Hepatic stellate cell (primary cell): ENCODE measurements at places on chromosomes 6 and 20.

DNA sequence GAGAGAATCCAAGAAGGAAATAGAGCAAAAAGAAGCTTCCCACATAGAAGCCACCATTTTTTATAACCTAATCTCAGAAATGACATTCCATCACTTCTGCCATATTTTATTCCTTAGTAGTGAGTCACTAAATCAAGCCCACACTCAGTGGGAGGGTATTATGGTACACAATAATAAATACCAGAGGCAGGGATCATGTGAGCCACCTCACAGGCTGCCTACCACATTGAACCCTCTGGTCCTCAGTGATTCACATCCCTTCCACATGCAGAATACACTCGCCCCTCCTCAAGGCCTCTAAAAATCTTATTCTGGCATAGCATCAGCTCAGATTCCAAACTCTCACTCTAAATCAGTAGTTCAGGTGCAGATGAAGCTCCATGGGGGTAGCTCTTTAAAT lies 49.4 kb downstream of the TMC2 start:
- DNase-seq = peak; percentile 35

DNA sequence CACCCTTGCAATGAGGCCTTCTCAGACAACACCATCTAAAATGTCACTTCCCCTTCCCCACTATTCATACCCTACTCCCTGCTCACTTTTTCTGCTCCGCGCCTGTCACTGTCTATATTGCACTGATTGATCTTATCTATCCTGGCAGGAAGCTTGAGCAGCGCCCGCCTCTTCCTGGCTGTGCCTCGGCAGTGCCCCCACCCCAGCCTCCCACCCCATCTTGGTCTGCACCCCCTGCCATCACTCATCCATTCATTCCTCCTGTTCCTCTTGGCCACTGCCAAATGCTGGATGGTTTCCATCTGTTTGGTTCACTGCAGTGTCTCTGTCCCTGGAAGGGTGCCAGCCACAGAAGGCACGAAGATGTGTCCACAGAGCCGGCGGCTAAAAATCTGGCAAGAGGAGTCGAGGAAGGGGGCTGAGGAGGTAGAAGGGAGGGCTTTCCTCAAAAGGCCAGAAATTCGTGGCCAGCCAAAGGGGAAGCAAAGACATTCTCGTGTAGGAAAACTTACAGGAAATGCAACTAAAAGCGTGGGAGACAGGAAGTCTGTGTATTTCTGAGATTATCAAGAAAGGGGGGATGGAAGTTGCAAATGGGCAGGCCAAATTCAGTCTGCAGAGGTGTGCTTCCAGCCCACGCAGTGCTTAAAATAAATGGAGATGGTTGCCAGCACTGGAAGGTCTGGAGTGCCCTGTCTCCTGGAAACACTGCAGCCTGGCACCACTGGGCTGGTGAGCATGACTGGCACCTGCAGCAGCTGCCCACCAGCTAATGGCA lies 27.6 kb downstream of the SYNJ2 start:
- peak; percentile 56 for DNase-seq

GRCh38 chr6:97068211-97068610 lies 143.7 kb downstream of the KLHL32 start:
- no peak for DNase-seq

DNA sequence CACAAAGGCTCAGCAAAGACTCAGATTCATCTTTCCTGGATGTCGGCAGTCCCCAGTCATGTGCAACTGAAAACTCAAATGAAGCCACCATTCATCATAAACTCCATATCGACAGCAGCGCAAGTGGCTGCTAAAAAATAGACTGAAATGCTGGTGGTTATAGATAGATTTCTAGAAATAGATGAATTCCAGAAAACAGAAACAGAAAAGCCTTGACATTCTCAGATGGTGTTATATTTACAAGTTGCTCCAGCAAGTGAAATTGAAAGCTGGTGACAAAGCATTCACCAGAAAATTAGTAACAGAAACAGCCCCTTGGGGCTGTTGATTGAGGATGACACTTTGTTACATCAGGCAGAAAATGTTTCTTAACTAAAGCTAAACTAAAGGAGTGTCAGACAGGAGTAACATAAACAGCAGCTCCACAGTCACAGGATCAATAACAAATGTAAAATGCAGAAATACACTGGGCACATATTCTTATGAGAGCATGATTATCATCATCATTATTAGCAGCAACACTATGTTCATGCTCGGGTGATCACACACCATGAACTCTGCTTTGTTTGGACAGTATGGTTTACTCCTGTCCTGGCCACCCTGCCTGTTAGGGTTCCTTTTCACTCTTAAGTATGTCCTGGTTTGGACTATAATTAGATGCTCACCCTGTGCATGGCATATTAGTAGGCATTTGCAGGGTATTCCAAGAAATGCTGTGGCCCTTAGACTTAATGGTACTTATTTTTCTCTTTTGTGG lies 36.4 kb upstream of the SLC35F1 start:
- no peak for DNase-seq

GRCh38 chr20:33863440-33864323 lies 52.5 kb downstream of the CHMP4B start:
- no peak for DNase-seq

GRCh38 chr6:22727710-22728109 lies 158.3 kb downstream of the HDGFL1 start:
- DNase-seq = no peak

DNA sequence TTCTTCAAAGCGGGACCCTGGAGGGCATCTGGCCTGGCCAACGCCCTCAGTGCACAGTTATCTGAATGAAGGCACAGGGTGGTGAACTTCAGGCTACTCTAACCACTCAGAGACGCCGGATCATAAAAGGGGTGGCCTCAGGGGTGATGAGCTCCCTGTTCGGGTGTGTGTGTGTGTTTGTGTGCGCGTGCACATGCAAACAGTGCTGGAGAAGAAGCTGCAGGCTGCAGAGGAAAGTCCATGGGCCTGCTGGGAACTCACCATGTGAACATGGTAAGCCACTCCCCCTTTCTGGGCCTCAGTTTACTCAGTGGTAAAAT lies 42.0 kb downstream of the KIAA1755 start:
- DNase-seq = no peak

- DNase-seq = no peak
These were observed 24.9 kb upstream of the SASH1 start for GRCh38 chr6:148317739-148318138.

- DNase-seq = no peak
These were observed 149.8 kb downstream of the EYS start for GRCh38 chr6:65557224-65557623.

DNA sequence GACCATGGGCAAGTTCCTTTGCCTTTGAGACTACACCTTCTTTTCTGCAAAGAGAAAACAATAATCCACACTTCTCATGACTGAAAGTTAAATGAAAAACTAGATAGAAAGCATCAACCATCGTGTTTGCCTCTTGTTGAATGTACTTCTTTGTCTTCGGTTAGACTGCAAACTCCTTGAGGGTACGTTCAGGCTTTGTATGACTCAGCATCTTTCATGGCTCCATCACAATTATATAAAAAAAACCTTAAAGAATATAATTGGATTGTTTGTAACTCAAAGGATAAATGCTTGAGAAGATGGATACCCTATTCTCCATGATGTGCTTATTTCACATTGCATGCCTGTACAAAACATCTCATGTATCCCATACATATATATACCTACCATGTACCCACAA lies 439.2 kb downstream of the MAFB start:
- no peak for DNase-seq

- peak; percentile 15 for DNase-seq
These were observed 5.1 kb downstream of the BLOC1S5 start for GRCh38 chr6:8059129-8059528.

GRCh38 chr6:93685494-93685893 lies 266.1 kb upstream of the EPHA7 start:
- DNase-seq = no peak

GRCh38 chr20:22584922-22585785 lies 782 bp upstream of the FOXA2 start:
- no peak for DNase-seq

DNA sequence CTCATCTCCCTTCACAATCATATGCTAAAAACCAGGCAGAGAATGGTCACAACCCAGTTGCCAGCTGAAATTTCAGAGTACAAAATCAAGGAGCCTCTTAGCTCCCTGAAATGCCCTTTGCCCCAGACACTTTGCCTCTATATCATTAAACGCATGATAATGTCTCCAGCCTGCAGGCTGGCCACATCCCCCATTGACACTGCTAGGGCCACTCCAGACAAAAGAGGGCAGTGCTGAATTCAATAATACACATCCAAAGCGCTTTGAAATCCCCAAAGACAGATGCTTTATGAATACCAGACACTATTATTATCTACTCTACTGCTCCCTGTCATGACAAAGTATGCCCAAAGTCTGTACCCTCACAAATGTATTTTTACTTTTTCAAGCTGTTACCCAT lies 348.3 kb upstream of the POU3F2 start:
- no peak for DNase-seq

GRCh38 chr6:90947184-90948064 lies 360.6 kb upstream of the MAP3K7 start:
- DNase-seq = no peak

GRCh38 chr6:158023597-158023939 lies 41.9 kb downstream of the SYNJ2 start:
- no peak for DNase-seq

DNA sequence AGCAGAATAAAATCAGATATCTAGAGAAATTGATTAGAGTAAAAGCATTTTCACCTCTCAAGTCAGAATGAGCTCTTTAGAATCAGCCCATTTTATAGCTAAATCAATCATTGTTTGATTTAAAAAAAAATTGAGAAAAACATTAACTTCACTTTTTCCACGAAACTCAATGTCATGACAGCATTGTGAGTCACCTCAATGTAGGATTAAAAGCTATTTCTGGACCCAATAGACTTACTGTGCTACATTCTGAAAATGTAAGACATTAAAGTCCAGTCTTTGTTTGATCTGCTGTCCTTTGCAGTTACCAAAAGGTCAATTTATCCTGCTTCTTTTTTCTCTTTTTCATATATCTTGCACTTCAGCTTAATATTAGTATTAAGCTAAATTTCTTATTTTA lies 519.4 kb upstream of the ZNF337 start:
- DNase-seq = no peak

DNA sequence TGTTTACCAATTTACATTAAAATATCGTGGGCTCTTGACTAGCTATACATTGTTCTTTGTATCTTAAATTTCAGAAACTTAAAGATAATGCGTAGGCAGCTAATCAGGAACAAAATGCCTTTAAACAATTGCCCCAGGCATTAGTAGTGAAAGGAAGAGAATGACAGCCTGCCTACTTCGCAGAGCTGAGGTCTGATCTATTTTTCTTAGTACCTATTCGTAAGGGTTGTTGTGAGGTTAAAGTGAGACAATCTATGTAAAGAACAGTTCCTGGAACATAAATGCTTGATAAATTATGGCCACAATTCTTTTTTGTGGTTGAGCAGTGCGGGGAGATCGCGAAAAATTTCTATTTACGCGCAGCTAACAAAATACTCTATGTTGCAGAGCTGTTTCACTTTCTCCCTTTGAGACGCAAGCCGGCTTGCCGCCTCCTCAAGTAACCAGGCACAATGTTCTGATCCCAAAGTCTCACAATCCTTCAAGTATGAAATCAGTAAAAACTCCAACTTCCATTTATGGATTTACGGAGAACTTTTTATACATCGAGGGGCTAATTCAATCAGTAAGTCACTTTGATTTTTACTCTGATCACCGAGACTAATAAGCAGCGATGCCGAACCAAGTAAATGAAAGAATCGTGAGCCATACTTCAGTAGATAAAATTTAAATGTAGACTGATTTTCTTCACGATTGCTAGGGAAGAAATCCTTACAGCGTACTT lies 878 bp upstream of the PNRC1 start:
- peak; percentile 34 for DNase-seq

- DNase-seq = no peak
These were observed 662.5 kb downstream of the CBLN4 start for GRCh38 chr20:55342822-55343221.
